Stimulated activated CD4-positive, alpha-beta T cell treated with anti-CD3 and anti-CD28 coated beads, Interleukin-12 subunit alpha, Interleukin-12 subunit beta, amount 100 ng/mL, for 24 hours (primary cell): ENCODE measurements at places on chromosomes 5 and 9.

DNA sequence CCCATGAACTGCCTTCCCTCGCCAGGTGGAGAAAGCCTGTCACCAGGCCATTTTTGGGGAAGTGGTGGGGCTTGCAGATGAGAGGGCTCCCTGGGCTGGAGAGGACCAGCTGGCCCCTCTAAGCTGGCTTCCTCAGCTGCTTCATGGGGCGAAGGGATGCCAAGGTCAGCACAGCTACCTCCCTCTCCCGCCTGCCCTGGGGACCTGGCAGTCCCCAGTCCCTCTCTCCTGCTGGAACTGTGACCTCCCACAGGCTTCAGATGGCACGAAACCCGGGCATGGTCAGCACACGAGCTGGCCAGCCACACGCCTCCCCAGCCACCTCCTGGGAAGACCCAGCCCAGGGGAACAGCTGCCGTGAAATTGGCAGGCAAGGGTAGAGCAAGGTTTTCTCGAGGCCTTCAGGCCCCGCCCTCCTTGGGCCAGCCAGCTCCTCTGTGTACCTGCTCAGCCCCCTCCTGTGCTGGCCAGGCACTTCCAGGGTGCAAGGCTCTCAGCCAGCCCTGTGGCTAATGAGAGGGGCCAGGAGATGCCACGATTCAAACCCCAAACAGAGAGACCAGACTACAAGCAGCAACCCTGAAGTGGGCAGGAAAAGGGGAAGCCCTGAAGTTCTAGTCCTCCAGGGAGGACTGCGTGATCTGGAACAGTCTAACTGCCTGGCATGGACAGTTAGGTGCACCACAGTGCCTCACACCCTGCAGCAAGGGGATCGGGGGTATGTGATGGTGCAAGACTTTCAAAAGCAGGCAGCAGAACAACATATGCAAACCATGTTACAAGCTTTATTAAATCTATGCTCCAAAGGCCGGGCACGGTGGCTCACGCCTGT lies 12.9 kb downstream of the PLPP7 start:
- DNase-seq = no peak

DNA sequence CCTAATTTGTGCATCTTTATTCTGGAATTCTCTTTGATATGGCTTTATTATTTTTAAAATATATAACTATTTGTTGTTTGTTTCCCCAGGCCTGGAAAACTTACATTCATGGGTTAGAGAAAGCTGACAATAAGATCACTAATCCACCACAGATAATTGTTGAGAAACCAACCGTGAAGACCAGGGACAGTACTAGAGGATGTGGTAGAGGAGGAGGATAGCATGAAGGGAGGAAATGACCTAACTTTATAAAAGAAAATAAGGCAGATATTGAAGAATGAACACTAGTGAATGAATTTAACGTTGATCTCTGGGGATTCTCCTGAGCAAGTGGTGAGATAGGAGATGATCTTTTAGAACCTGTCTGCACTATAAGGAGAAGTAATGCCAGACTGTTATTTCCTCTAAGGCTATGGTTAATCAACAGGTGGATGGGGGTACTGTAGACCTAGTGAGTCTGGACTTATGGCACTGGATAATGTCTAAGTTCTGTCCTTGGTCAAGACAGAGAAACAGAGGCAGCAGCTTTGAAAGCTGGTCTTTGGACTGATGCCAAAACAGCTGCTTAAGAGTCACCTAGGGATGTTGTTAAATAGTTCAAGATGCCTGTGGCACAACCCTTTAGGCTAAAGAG lies 52.4 kb downstream of the NREP start:
- no peak for DNase-seq

DNA sequence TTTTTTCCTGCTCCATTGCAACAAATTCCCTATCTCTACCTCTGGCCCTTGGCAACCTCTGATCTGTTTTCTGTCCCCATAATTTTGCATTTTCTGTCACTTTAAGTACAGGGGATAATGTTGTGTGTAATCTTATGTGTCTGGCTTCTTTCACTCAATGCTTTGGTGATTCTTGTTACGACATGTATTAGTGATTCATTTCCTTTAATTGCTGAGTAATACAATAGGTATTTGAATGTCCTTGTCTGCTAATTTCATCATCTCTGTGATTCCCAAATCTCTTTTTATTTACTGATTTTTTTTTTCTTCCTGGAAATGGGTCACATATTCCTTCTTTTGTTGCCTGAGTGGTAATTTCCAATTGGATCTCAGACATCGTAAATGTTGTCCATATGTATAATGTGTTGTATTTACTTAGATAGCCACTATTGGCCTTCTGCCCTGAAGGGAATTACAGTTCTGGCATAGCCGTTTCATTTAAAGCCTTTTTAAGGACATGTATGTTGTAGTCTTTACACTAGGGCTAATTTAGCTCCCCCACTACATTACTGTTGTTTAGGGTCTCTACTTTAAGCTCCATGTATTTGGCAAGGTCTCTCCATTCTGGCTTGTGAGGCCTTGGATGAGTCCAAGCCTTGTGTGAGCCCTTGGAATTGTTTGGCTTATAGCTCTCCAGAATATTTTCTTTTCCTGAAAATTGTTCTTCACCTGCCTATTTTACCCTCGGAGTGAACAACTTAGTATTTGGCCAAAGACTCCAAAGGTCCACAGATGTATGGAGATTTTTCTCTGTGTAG lies 683.8 kb downstream of the LRRC70 start:
- no peak for DNase-seq

DNA sequence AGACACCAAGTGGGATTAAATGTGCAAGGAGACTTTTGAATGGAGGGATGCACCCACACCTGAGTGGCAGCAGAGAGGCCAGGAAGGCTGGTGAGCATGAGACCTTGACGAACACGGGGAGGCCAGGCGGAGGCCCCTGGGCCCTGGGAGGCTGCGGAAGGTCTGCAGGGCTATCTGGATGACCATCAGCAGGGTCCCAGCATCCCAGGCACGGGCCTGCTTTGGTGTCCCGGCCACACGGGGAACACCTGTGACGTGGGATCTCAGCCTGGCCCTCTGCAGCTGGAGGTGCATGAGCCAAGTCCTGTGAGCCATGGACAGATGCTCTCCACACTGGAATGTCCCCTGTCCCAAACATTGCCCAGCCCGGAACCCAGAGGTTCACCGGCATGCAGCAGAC lies 174.0 kb upstream of the FOXD4L5 start:
- DNase-seq = no peak

- no peak for DNase-seq
These were observed 248.4 kb downstream of the TLR4 start for GRCh38 chr9:117952581-117952980.

DNA sequence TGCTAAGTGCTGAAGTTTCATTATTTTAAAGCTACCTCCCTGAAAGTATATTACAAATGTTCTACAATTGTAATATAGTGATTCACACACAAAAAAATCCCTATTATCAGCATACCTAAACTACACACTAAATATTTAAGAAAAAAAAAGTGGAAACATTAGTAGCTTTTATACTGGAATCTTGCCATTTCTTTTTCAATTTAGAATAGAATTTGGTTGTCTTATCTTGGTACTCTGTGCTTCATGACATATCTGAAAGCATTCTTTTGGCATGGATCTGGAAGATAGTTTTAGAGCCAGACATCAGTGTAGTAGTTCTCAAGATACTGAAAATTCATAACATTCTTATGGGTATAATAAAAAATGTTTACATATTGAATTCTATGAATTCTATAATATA lies 35.0 kb downstream of the SLC1A3 start:
- DNase-seq = no peak

- no peak for DNase-seq
These were observed 114.7 kb upstream of the IL7R start for GRCh38 chr5:35741971-35742370.
